Head of caudate nucleus (tissue), 42 donors: ENCODE measurements at places on chromosomes 7 and 10.

DNA sequence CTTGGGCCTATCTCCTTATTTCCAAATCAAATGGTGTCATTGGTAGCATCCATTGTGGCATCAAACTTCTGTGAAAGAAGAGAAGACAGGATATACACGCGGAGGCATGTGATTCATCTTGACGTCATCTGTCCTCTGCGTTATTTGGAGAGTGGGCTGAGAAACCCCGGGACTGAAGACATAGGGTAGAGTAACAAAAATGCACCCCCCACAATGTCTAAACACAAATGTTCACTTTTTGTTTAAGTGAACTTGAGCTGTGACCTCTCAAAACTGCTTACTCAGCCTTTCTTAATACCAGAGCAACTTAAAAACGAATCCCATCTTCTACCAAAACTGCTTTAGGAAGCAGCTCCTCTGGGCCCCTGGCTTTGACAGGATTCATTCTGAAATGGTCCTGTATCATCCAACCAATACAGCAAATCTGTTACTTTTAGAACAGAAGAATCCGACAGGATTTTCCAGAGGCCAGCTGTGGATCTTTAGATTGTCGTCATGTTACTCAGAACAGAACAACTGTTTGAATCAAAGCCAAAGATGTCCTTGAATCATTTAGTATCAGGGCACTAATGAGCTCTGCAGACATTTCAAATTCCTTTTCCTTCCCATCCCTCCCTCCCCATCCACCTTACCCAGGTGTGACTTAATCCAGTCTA, 438.1 kb downstream of the SUGCT start:
- DNase-seq = no peak

DNA sequence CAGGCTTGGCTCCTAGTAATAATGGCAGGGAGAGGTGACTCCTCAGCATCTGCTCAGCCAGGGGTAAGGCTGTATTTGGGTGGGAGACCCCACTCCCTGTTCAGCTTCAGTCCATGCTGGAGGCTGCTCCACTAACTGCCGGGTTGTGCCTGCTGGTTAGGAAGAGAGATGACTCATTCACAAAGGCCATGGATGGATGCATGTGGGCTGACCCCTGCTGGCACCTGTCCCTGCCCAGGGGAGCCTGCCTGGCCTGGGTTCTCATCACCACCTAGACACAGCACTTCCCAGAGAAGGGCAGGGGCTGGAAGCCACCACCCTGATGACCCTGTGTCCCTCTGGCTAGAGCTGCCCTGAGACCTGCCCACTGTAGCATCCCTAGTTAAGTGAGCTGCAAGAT, 59.0 kb downstream of the VSTM4 start:
- no peak for DNase-seq

DNA sequence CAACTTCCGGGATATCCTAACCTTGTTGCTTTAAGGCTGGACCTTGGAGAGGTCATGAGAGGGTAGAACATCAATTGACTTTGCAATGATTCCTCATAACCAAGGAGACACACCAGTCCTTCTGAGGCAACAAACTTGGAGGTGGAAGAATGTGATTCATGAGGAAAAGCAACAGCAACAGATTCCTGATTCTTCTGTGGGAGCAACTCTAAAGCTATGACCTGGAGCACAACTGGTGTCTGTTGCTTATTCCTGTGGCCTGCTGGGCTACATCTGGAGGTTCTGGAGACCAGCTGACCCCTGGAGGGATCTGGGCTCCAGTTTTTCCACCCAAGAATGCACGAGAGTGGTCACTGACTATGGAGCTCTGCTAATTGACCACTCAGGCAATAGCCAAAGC, 116.6 kb downstream of the CREB5 start:
- DNase-seq = no peak

GRCh38 chr10:48684463-48684791, 246 bp upstream of the WDFY4 start:
- DNase-seq = no peak

- no peak for DNase-seq
These were observed 83.7 kb upstream of the PDGFA start for GRCh38 chr7:603152-603951.

DNA sequence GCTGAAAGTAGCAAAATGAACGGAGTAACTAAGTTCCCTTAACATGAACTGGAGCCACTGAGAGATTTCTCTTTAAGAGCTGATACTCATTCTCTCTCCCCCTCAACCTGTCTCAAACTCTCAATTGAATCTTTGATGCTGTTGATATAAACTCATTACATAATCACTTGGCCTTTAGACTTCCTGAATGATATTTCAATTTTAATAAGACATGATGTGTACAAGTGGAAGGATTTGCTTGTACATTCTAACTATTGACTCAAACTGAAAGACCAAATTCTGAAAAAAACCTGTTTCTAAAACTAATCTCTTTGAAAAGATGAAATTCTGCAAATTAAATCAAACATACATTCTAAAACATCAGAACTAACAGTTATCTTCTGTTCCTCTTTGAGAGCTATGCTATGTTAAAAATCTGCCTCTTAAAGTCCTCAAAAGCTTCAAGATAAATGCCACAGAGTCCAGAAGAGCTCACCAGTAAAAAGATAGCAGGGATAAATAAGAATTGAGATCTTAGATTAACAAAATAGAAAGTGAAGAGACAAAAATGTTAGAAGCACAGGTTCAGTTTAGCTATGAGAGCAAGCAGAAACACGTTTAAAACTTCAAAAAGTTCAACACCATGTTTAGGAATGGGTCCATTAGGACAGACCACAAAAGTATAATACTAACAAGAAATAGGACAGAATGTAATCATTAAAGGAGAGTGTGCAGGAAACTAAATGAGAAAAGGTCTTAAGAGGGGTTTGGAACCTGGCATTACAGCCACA, 46.1 kb downstream of the TNPO3 start:
- no peak for DNase-seq

- no peak for DNase-seq
These were observed 130.9 kb downstream of the NXPH1 start for GRCh38 chr7:8564281-8564680.

DNA sequence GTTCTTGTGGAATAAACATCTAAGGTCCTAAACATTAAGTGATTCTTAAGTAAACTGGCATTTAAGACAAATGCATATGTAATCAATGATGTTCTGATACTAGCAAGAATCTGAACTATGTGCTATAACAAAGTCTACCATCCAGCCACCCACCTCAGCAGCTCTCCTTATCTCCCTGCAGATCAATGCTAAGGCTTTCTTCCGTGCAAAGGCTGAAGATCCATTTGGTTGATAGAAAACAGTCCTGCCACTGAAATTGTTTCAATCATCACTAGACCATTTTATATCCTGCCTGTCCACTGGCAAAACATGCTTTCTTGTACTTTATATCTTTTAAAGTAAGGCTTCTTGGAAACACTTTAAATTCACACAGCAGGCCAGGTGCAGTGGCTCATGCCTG, 6.3 kb upstream of the SMKR1 start:
- DNase-seq = no peak

- no peak for DNase-seq
These were observed 13.7 kb downstream of the BPGM start for GRCh38 chr7:134660242-134660785.

GRCh38 chr7:149459540-149460452, 1.1 kb downstream of the ZNF777 start:
- DNase-seq = no peak

DNA sequence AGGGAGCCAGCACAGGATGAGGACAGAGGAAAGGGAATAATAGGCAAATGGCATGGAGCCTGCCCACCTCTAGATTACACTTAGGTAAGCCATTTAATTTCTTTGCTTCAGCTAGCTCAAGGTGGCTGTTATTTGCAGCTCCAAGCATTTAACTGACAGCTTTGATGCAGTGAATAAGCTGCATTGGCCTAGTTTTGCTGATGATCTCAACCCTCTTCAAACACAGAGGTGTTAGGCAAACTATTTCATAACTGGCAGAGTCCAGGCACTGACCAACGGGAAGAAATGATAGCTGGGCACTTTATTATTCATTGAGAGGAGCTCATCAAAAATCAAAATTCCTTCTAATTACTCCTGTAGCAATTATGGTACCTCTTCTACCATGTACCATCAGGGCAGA, 317.4 kb downstream of the BMPER start:
- no peak for DNase-seq

DNA sequence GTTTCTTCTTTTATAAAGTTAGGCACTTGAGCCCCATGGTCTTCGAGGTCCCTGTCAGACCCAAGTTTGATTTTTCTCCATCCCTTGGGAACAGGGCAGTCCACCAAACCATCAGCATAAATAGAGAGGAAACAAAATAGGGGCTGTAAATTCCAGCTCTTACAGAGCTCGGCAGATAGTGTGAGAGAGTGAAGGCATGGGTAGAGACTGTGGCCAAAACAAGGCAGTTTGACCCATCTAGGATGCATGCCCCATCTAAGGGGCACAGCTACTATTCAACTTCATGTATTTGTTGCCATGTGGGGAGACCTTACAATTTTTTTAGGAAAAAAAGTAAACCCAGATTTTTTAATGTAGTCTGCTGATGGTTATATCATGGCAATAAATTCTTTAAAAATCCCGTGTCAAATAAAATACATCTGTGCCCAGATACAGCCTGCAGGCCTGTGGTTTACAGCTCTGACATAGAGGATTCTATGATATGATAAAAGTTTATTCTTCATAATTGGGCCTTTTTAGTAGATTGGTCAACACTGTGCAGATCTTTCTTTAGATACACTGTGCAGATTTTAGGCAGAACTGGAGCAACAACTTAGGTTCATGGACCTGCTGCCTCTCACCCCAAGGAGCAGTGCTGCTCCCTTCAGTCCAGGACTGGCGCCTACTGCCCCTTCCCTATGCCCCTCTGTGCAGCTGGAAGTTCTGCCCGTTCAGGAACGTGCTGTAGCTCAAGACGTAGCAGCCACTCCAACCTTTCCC, 5.3 kb downstream of the PPP1R3C start:
- DNase-seq = no peak

GRCh38 chr7:28408105-28408959, 4.0 kb upstream of the CREB5 start:
- DNase-seq = peak; percentile 35

DNA sequence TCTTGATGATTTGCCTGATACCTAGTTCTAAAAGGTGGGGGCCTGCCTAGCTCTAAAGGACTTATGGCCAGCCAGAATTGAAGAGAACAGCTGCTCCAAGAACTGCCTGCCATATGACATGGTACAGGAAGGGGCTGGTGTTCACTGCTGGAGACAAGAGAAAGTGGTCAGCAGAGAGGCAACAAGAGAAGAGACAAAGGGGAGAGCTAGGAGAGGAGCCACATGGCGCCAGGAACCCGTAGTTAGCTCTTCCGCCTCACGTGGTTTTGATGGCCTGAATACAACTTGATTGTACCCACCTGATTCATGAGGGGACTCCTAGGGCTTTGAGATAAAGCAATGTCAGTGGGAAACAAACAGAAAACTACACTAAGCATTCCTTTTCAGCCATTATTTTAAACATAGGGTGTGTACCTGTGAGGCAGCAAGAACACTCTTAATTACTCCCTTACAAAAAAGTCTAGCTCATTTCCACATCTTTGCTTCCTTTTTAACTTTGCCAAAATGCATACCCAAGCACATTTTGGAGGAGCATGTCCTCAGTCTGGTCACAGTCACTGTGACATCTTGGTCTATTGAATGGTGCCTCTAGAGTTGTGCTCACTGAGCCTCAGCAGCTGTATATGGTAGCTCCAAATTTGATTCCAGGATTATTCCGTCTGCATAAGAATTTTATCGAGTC, 71.6 kb downstream of the CCDC71L start:
- no peak for DNase-seq

DNA sequence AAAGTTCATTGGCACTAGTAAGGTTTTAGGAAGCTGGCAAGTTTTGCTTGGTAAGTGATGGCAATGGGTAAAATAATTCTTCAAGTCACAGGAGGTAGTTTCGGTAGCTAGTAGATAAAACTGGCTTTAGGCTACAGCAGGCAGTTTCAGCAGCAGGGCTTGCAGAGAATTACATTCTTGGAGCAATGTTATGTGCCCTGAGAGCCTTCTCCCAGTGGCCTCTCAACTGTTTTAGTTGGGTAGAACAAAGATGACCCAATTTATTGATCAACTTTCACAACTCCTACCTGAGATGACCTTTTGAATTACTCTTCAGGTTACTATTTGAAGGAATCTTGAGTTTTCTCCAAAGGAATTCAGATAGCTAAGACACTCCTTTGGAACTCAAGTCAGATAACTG, 16.4 kb upstream of the NFE2L3 start:
- no peak for DNase-seq

DNA sequence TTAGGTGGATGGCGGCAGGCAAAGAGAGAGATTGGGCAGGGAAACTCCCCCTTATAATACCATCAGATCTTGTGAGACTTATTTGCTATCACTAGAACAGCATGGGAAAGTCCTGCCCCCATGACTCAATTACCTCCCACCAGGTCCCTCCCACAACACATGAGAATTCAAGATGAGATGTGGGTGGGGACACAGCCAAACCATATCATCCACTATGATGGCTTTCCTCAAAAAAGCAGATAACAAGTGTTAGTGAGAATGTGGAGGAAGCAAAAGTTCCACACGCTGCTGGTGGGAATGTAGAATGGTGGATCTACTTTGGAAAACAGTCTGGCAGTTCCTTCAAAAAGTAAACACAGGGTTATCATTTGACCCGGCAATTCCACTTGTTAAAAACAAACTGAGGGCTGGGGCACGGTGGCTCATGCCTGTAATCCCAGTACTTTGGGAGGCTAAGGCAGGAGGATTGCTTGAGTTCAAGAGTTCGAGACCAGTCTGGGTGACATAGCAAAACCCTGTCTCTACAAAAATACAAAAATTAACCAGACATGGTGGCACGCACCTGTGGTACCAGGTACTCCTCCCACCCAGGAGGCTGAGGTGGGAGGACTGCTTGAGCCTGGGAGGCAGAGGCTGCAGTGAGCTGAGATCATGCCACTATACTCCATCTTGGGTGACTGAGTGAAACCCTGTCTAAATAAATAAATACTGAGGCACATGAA, 161.4 kb upstream of the EEPD1 start:
- no peak for DNase-seq

DNA sequence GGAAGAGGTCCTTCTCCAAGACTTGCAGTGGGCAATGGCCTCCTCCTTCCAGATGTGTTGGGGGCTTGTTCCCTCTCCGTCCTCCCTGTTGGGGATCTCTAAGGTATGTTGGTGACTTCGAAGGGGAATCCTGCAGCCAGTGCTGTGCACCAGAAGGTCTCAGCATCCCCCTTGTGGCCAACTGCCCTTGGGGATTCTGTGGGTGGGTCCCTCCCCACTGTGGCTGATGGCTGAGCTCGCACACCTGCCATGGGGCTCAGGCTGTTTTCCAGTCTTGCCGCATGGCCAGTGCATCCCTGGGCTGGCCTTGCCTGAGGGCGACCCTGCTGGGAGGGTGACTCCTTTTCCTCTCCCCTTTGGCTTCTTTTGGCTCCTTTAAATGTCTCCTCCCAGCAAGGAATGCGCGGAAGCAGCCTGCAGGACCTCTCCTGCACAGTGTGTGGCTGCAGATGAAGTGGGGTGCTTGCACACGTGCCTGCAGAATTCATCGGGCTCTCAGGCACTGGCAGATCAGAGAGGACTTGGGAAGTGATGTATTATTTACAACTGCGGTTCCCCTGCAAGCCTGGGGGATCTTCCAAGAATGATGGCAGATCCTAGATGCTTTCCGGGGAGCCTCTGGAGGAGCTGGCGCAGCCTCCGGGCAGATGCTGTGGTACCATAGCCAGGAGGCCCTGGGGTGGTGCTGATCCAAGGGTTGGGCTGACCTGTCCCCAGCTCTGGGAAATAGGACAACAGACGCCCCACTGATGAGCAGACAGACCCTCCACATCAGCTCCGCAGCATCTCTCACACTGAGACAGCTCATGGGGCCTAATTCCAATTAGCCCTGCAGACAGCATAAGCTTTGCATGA, 410.0 kb downstream of the TCERG1L start:
- DNase-seq = no peak

- DNase-seq = no peak
These were observed 31.1 kb downstream of the DAGLB start for GRCh38 chr7:6416516-6417145.
